Pericardium fibroblast (primary cell): ENCODE measurements at places on chromosomes 5 and 9. TPM values are rescaled to one million over a fixed set of nuclear protein-coding genes. Genes with fewer than 3 reads are reported as not detected.

The ALDH1A1 gene
- total RNA-seq, result 6.9 and 25.0 TPM in 2 replicates

The IL4 gene
- not detected in 2 replicates for total RNA-seq

The APBA1 gene
- 3.7 and 11.3 TPM in 2 replicates for total RNA-seq

The ARID3C gene
- 0.35 and 1.2 TPM in 2 replicates for total RNA-seq

The ANKRD18B gene
- not detected in 2 replicates for total RNA-seq

The PRELID1 gene
- 85.7 and 98.8 TPM in 2 replicates for total RNA-seq

The BARHL1 gene
- not detected in 2 replicates for total RNA-seq

The CAMK2A gene
- total RNA-seq, result not detected in 2 replicates

The MEF2C gene
- 2.9 and 4.1 TPM in 2 replicates for total RNA-seq

The ELAVL2 gene
- total RNA-seq, result 0.77 TPM in 1 of 2 replicates, not detected in the other

The BBLN gene
- 251 and 261 TPM in 2 replicates for total RNA-seq

The SAPCD2 gene
- total RNA-seq, result 0.34 and 0.70 TPM in 2 replicates

The C5orf15 gene
- total RNA-seq, result 54.2 and 58.6 TPM in 2 replicates

The FOXI1 gene
- total RNA-seq, result not detected in 2 replicates

The PCDHAC1 gene
- total RNA-seq, result under 0.01 and 0.34 TPM in 2 replicates

The SPINK5 gene
- total RNA-seq, result not detected in 2 replicates

The IL33 gene
- 18.6 and 60.4 TPM in 2 replicates for total RNA-seq

The NMUR2 gene
- not detected in 2 replicates for total RNA-seq

The NOXA1 gene
- 0.17 and 0.23 TPM in 2 replicates for total RNA-seq

The CDC20B gene
- not detected in 2 replicates for total RNA-seq

The DMAC1 gene
- 10.4 and 11.9 TPM in 2 replicates for total RNA-seq

The ANKRD34B gene
- total RNA-seq, result not detected in 2 replicates

The CARD9 gene
- total RNA-seq, result 1.5 and 4.3 TPM in 2 replicates

The ENHO gene
- not detected in 2 replicates for total RNA-seq

The GOLGA1 gene
- total RNA-seq, result 7.5 and 9.4 TPM in 2 replicates

The KCNIP1 gene
- total RNA-seq, result 0.35 and 1.0 TPM in 2 replicates

The TICAM2 gene
- total RNA-seq, result 1.1 and 1.6 TPM in 2 replicates

The ADGRD2 gene
- not detected in 2 replicates for total RNA-seq

The PCDHB16 gene
- under 0.01 and 1.1 TPM in 2 replicates for total RNA-seq

The CEP120 gene
- total RNA-seq, result 12.7 and 12.8 TPM in 2 replicates
